Epithelial cell of proximal tubule (primary cell): ENCODE measurements at places on chromosomes 2 and 18. TPM values are rescaled to one million over a fixed set of nuclear protein-coding genes. Genes with fewer than 3 reads are reported as not detected.

The ABCG5 gene
- not detected in 2 replicates for total RNA-seq

The DCDC2C gene
- total RNA-seq: not detected in 2 replicates

The CDH20 gene
- not detected in 2 replicates for total RNA-seq

The ATOH8 gene
- 0.52 and 0.94 TPM in 2 replicates for total RNA-seq

The GREB1 gene
- 0.07 and 0.12 TPM in 2 replicates for total RNA-seq

The CABYR gene
- total RNA-seq: 11.4 and 15.7 TPM in 2 replicates

The CROCC2 gene
- total RNA-seq: not detected in 2 replicates

The CPLX4 gene
- total RNA-seq: not detected in 2 replicates

The ERLEC1 gene
- 74.9 and 94.1 TPM in 2 replicates for total RNA-seq

The CNTNAP5 gene
- total RNA-seq: not detected in 2 replicates

The GYPC gene
- 59.9 and 101 TPM in 2 replicates for total RNA-seq

The RFTN2 gene
- total RNA-seq: not detected in 2 replicates

The IL36A gene
- total RNA-seq: not detected in 2 replicates

The SEPTIN10 gene
- total RNA-seq: 64.0 and 80.6 TPM in 2 replicates

The C18orf54 gene
- total RNA-seq: 6.4 and 12.9 TPM in 2 replicates

The FAM237A gene
- not detected in 2 replicates for total RNA-seq

The SEMA4F gene
- 10.3 and 13.8 TPM in 2 replicates for total RNA-seq

The MOGAT1 gene
- total RNA-seq: not detected in 2 replicates

The COLEC12 gene
- 2.0 and 3.3 TPM in 2 replicates for total RNA-seq

The TSPYL6 gene
- total RNA-seq: not detected in 2 replicates

The VWC2L gene
- total RNA-seq: not detected in 2 replicates

The SLC5A7 gene
- not detected in 2 replicates for total RNA-seq

The GLI2 gene
- total RNA-seq: 3.8 and 4.0 TPM in 2 replicates

The GALR1 gene
- not detected in 2 replicates for total RNA-seq

The BCL11A gene
- total RNA-seq: 3.5 and 4.4 TPM in 2 replicates

The TMEM247 gene
- not detected in 2 replicates for total RNA-seq
